ENCODE measurements at places on chromosomes 1 and 21.

DNA sequence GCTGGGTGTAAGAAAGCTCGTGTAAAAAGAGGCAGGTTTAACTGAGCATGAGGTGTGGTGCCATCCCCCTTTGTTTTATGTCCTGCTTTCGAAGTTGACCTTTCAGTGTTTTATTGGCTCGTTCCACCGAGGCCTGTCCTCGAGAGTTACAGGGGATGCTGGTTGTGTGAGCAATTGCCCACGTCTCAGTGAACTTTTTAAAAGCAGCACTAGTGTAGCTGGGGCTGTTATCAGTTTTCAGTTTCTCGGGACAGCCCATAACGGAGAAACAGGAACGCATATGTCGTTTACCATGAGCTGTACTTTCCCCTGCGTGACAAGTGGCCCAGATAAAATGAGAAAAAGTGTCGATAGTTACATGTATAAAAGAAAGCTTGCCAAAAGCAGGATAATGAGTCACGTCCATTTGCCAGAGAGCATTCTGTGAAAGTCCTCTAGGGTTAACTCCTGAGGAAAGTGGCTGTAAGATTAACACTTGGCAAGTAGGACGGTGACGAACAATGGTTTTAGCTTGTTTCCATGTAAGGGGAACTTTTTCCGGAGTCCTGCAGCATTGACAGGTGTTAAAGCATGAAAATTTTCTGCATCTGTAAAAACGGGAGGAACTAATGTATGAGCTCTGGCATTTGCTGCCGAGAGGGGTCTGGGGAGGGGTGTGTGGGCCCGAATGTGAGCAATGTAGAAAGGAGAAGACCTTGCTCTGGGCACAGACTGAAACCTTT is 7.8 kb upstream of the LRRC47 start:
- DNase-seq, result no peak

GRCh38 chr1:3955196-3955772 is 55.2 kb upstream of the C1orf174 start:
- no peak for DNase-seq

- no peak for DNase-seq
Measured at GRCh38 chr21:44360159-44360558, 6.7 kb downstream of the TRPM2 start.

DNA sequence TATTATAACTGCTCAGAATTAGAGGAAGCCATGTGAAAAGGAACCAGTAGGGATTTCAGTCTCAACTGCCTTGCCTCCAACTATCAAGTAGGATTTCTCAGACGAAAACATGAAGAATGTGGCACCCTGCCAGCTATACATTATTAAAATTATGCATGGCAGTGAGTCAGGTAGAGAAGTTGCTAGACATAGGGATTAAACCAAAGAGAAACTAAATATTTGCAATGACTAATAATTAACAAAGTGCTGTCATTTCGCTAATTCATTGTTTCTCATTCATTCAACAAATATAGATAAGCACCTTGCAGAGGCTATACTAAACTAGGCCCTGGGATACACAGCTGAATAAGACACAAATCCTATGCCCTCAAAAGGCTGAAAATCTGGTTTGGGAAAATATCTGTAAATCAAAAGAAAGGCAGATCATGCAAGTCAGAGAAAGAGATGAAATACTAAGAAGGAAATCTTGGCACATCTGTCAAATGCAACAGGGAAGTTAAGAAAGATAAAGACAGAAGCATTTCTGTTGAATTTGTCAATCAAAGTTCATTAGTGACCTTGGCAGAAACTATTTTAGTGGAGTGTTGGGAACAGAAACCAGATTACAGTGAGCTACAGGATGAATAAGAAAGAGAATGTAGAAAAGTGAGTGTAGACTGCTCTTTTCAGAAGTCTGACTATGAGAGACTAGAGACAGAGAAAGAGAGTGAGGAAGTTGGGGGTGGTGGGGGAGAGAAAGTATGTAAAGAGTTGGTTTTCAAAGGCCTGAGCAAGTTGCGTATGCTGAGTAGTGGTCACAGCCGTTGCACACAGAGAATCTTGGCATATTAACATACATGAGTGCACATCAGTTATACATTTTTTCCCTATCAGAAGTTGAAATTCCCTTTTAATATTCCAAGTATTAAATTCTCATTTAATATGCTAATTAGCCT is 14.7 kb upstream of the NBPF11 start:
- no peak for DNase-seq

- DNase-seq, result no peak
Measured at GRCh38 chr1:162922201-162922600, 61.2 kb upstream of the CCDC190 start.

- no peak for DNase-seq
Measured at GRCh38 chr1:218811497-218811896, 362.2 kb upstream of the LYPLAL1 start.

DNA sequence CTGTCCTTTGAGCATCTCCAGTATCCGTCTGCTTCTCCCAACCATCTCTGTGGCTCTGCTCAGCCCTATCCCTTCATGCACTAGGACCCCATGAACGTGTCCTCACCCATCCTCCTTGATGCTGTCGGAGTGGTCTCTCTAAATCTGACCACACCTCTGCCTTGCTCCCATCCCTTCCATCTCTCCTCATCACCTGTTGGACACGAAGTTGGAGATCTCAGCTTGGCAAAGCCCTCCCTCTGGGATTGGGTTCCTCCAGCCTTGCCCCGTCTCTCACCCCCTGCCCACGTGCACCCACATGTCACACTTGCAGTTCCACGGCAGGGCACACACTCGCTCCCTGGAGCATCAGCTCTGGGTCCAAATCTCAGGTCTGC is 135.7 kb downstream of the ACTL8 start:
- no peak for DNase-seq

GRCh38 chr1:175865041-175865766 is 121.8 kb upstream of the TNR start:
- no peak for DNase-seq

DNA sequence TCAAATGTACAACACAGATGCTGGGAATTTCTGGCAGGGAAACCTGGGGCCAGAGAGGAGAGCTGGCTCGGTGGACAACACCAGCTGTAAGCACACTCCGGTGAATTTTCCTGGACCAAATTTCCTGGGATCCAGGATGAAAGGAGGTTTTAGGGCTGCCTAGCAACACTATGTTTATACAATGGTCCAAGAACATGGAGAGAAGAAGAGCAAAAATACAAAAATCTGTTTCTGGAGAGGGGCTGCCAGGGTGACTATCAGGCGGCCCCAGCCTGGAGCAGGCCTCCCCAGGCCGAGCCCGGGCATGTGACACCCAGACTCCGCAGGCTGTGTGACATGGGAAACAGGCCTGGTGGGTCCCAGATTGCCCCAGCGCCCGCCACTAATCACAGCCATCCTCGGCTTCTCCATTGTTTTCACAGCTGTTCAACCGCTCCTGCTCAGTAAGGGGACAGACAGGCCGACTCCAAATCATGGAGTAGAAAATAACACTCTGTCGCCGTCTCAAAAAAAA is 336.0 kb upstream of the NFIA start:
- DNase-seq, result no peak

DNA sequence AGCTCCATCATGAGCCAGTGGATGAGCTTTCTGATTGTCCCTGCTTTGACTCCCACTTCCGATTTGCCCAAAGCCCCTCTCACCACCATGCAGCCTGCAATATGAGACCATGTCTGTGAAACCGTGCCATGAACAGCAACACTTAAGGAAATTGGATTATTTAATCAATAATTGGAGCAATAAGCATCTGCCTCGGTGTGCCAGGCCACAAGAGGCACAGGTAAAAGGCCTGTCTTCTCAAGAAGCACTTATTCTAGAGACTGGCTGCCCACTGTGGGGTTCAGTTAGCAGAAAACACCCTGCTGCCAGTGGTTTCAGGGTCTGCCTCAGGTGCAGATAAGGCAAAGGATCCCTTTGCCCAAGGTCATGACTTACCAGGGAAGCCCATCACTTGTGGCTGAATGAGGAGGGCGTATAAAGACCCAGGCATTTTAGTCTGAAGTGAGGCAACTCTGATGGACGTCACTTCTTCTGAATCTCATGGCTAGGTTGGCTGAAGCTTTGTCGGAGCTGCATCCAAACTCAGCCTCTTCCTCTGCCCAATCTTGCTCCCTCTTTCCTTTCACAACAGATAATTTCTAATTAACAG is 7.1 kb upstream of the CHI3L2 start:
- DNase-seq, result no peak

DNA sequence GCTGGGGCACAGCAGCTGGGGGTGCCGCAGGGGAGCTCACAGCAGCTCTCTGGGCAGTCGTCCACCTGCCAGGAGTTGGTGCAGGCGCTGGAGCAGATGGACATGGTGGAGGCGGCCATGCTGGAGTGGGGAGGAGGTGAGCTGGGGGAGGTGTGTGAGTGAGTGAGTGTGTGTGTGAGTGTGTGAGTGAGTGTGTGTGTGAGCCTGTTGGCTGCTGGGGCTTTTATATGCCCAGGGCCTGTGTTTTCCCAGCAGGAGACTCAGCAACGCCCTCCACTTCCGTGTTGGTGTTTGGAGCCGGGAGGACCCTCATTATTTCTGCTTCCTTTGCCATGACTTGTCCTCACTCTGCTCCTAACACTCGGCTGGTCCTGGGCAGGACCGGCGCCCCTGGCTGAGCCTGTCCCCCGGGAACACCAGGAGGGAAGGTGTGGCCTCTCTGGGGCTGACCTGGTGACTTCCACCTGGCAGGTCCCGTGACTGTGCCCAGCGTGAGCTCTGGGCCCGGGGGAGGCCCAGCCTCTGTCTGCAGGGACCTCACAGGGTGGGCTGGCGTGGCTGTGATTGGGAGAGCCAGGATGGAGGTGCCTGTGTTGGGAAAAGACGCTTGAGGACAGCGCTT is at the start of gene KRTAP10-2:
Gene KRTAP10-2 (minus strand): TSS at position 166 of the 622 bp plus-strand sequence. CDS start 47 bp downstream, at position 119.
- no peak for DNase-seq

DNA sequence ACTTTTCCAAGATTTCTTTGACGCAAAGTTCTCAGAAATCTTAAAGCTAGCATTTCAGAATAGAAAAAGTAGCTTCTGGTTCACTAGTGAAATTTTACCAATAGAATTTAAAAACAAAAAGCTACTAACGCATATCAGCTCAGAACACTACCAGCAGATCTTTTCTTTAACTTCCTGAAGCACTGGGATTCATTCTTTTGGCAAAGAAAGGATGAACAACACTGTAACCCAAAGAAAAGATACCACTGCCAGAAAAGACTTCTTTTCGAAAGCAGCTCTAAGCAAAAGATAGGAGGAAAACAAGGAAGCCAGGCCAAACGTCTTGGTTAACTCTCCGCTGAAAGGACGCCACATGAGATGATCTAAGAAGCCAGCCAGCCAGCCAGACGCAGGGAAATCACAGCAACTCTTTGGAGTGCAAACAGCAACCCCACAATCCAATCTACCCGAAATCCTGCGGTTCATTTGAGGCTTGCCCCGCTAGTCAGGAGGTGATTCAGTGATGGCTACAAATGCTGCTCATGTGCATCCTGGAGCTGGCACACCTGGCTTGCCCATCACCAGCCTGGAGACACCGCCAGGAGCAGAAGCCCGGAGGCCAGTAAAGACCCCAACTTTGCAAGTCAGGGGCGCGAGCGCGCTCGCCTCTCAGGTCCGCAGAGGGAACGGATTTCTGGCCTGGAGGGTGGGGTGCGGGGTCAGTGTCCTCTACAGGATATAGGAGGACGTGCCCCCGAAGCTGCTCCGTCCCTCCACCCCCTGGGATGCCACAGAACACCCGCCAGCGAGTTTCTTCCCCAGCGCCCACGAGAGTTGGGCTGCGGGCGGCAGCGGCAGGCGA is 812 bp downstream of the NBPF1 start:
- DNase-seq, result peak; percentile 83

DNA sequence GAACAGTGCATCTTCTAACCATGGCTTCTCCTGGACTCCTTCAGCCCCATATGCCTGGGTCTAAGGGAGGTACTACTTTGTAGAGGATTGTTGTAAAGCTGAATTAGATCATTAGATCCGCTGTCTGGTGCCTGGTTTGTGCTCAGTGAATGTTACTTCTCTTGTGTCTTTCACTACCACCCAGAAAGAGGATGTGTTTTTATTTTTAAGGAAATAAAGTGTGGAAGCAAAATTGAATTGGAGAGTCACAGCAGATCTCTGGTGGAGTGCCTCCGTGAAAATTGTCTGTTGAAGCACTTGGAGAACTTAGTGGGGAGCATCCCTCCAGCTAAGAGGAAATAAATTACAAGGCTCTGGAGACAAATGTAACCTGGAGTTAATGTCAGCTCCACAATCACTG is 101.8 kb upstream of the ARTN start:
- DNase-seq, result no peak

- peak; percentile 15 for DNase-seq
Measured at GRCh38 chr1:83959824-83960498, 39.0 kb downstream of the TTLL7 start.

DNA sequence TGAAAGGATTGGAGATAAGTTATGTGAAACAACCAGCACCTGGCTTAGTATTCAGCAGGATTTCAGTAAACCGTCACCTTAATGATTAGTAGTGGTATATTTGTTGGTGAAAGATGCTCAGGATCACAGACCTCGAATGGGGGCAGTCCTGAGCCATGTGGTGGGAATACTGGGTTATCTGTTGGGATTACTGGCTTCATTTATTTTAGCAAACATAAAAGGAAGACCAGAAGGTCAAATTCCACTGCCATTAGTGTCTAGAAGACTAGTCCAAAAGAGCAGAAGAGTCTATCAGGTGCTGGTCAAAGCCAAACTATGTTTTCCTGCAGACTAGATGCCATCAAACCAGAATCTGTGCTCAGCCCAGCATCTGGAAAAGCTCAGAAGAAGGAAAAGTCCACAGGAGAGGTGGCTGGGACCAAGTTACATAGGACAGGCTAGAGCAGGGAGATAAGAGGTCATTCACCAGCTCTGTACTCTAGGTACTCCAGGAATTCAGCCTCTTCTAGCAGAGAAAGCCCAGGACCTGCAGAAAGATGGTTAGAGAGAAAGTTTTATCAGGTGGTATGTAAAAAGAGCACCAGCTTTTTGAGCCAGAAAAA is 343.4 kb downstream of the PLPP3 start:
- DNase-seq, result no peak

DNA sequence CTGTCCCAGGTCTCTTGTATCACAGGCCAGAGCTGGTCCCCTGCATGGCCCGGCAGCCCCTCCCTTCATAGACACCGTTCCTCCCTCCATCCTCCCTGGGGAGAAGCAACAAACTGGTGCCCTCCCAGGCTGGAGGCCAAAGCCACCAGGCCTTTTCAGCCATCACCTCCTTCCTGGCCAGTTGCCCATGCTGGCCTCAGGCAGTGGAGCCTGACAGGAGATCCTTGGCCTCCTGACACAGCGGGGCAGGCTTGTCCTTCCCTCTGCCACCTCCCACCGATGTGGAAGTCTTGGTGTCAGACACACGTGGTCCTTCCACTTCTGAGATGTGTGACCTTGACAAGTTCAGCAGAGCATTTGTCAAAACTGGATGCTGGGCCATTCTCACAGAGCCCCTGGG is 206.0 kb downstream of the HIVEP3 start:
- DNase-seq, result no peak

DNA sequence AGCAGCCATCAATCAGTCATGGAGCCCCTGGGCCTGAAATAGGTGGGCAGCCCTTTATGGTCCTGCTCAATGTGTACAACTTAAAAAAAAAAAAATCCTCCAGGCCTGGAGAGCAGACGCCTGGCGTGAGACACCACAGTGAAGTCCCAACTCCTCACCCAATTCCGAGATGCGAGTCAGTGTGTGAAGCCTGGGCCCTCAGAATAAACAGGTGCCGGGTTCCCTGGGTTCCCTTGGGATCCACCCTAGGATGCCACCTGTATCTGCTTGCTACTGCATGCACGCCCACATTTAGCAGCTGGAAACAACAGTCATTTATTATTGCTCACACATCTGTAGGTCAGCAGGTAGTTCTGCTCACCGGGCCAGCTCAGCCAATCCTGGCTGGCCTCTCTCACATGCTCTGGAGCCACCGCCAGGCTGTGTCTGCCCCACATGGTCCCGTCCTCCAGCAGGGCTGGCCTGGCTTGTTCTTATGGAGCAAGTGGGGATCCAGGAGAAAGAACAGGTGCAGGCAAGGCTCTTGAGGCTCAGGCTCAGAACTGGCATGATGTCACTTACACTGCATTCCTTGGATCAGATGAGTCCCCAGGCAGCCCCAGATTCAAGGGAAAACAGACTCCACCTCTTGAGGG is 172.7 kb downstream of the NPHP4 start:
- no peak for DNase-seq
